ACHN (cell line): ENCODE measurements at places on chromosomes 7 and 10.

DNA sequence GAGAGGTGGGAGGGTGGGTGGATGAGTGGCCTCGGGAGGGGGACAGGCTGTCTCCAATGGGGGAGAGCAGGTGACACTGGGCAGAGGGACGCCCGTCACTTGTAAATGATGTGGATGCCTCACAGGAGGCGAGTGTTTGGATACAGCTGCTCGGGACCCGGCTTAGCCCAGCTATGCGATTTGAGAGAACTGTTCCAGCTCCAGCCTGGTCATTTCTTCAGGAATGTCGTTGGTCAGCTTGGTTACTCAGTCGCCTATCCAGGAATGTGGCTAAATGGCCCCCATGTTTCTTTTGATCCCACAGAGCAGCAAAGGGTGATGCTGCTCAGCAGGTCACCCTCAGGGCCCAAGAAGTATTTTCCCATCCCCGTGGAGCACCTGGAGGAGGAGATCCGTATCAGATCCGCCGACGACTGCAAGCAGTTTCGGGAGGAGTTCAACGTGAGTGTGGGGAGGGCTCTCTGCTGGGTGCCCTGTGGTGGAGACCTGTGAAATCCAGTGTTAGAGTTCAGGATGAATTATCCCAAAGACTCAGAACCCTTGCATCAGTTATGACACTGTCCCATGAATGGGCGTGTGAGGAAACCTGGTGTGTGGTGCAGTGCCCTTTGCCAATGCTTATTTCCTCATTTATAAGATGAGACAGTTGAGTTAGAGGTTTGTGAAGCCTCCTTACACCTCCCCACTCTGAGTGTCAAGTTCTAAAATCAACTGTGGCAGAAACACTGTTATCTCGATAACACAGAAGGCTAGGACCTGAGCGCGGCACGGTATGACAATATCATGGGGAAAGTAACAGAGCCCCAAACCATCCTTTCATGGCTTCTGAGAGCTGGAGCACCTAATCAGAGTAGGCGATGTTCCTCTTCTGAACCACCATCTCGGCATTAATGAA, 76.8 kb downstream of the MKI67 start:
- DNase-seq, result no peak

GRCh38 chr7:26860361-26860760, 4.0 kb downstream of the SKAP2 start:
- peak; percentile 68 for DNase-seq

DNA sequence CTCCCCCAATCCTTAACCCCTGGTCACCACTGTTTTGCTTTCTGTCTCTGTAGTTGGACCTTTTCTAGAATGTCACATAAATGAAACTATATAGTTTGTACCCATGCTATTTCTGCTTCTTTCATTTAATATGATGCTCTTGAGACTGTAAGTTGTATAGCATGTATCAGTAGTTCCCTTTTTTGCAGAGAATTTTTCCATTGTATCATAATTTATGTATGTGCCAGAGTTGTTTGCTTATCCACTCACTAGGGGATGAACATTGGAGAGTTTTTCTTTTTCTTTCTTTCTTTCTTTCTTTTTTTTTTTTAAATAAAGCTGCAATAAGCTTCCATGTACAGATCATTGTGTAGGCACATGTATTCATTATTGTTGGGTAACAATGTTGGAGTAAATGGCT, 544.8 kb downstream of the CNTNAP2 start:
- no peak for DNase-seq

GRCh38 chr10:130246113-130246512, 109.9 kb downstream of the GLRX3 start:
- no peak for DNase-seq

DNA sequence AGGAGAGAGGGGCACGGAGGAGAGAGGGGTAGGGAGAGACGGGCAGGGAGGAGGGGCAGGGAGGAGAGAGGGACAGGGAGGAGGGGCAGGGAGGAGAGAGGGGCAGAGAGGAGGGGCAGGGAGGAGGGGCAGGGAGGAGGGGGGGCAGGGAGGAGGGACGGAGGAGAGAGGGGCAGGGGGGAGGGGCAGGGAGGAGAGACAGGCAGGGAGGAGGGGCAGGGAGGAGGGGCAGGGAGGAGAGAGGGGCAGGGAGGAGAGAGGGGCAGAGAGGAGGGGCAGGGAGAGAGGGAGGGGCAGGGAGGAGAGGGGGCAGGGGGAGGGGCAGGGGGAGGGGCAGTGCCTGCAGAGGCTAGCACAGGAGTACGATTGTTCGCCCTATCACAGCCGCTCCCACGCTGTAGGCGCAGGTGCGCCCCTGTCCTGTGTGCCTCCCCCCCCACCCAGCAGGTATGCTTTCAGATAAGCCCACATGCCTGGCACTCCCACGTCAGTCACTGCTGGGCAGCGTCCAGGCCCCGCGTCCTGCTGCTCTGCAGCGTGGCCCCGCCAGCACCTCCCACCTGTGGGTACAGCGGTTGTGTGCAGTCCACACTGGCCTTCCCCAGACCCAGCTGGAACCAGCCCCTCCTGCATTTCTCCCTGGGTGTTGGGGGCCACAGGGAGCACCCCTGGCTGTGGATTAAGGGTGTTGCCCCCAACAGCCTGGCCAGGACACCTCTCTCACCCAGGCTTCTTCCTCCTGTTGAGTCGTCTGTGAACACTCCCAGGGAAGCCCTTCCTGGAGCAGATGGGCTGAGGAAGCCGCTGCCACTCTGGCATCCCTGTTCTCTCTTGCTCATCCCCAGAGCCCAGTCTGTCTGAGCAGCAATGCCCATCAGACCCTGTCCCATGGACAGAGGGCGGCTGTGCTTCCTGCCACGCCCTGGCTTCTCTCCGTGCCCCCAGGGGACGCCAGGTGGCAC, 10.8 kb downstream of the NKX6-2 start:
- DNase-seq, result no peak

DNA sequence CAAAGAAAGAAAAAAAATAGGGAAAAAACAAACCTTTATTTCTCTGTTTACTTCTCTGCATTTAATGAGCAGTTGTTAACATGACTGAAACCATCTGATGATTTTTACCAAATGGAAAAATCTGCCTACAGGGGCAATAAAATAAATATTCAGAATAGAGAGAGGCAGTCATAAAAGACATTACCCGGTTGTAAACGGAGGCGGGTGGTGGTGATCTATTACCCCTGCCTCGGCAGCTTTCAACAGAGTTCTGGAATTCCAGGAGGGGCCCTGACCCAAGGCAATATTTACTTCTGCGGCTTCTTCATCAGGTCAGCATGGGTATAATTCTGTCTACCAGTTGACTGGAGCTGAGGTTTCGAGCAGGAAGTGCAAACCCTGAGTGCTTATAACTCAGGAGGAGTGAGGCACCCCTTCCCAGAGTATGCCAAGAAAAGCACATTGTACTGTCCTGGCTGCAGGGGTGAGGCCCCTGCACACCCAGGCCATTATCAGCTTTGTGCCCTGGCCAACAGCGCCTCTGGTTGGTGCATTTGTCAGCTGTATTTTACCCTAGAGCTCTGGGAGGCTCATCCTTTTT, 8.2 kb upstream of the CXCL12 start:
- no peak for DNase-seq

DNA sequence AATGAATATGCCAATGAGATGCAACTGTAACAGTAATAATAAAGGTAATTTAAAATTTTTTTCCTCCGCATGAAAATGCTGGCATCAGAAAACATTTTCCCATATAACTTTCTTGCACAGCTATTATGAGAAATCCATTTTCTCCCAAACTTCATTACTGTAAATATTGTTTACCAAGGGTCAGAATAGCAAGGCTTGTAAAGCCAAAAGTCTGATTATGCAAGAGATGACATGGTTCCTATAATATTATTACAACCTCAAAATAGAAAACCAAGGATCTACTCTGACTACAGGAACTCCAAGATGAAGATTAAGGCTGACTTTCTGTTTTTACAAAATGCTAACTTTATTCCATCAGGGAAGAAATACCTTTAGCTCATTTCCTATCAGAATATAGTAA, 162.7 kb upstream of the CDK1 start:
- DNase-seq, result no peak

- DNase-seq, result no peak
Observed at GRCh38 chr10:14060320-14061070, 270.2 kb downstream of the FRMD4A start.

GRCh38 chr10:90587081-90587491, 270.8 kb downstream of the HTR7 start:
- DNase-seq, result no peak

GRCh38 chr10:97333601-97334369, 744 bp downstream of the FRAT2 start:
- peak; percentile 55 for DNase-seq

- DNase-seq, result peak; percentile 74
Observed at GRCh38 chr7:93055543-93056107, 62.2 kb downstream of the SAMD9 start.

DNA sequence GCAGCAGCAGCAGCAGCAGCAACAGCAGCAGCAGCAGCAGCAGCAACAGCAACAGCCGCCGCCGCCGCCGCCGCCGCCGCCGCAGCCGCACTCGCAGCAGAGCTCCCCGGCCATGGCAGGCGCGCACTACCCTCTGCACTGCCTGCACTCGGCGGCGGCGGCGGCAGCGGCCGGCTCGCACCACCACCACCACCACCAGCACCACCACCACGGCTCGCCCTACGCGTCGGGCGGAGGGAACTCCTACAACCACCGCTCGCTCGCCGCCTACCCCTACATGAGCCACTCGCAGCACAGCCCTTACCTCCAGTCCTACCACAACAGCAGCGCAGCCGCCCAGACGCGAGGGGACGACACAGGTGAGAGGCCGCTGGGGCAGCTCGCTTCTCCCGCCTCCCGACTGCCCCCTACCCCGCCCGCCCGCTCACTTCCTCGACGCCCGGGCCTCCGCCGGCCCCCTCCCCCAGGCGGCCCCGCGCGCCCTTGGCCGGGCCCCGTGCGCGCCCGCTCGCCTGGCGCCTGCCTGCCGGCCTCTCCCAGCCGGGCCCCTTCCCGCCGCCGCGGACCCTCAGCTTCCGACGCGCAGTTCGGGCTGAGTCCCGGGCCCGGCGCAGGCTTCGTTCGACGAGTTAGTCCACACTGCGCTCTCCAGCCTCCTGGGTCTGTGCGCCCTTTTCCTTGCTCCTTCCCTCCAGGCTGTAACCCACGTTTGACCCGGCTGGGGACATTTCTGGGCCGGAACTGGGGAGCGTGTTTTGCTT, 882 bp downstream of the DLX6 start:
- DNase-seq, result peak; percentile 13

- DNase-seq, result peak; percentile 71
Observed at GRCh38 chr10:120422457-120422856, 34.6 kb upstream of the PLPP4 start.

DNA sequence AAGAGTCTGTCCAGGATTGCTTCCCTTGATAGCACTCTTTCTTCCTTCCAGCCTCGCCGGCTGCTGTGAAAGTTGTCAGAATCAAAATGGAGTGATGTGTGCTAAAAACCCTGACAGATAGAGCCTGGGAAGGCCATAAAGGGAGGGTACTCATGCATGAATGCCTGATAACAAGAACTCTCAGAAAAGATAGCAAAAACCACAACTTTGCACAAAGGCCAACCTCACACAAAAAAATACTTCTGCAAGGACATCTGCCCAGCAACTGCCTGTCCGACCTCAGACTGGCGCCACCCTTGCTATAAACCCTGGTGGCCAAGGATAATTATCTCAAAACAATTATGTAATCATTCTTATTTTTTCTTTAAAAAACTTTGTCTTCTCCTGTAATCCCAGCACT, 133.2 kb upstream of the SVIL start:
- DNase-seq, result no peak

- no peak for DNase-seq
Observed at GRCh38 chr10:99768556-99768955, 13.9 kb upstream of the ABCC2 start.

DNA sequence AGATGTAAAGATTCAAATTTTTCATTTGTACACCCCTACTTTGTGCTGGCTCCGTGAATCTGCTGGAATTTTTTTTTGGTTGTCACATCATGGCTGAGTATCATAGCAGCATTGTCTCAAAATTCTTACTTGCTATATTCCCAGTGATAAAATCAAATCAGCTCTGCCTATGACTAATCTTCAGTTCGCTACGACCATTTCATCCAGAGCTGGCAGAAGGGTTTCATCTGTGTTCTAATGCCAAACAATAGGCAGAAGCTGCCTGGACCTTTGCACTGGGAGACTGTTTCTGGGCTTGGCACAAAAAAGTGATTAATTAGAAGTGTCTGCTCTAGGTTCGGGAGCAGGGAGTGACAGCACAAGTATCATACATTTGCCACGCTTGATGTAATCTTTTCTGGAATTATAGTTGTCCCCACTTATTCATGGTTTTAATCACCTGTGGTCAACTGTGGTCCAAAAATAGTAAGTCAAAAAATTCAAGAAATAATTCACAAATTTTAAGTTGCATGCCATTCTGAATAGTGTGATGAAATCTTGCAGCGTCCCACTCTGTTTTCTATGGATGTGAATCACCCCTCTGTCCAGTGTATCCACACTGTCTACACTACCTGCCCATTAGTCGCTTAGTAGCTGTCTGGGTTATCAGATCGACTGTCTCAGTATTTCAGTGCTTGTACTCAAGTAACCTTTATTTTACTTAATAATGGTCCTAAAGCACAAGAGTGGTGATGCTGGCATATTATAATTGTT, 120.5 kb upstream of the IMMP2L start:
- no peak for DNase-seq

GRCh38 chr7:128738570-128739047, 550 bp upstream of the CALU start:
- DNase-seq, result no peak

- no peak for DNase-seq
Observed at GRCh38 chr7:30313348-30313747, 29.0 kb downstream of the ZNRF2 start.

GRCh38 chr7:77940647-77941046, 142.1 kb downstream of the PHTF2 start:
- peak; percentile 62 for DNase-seq

DNA sequence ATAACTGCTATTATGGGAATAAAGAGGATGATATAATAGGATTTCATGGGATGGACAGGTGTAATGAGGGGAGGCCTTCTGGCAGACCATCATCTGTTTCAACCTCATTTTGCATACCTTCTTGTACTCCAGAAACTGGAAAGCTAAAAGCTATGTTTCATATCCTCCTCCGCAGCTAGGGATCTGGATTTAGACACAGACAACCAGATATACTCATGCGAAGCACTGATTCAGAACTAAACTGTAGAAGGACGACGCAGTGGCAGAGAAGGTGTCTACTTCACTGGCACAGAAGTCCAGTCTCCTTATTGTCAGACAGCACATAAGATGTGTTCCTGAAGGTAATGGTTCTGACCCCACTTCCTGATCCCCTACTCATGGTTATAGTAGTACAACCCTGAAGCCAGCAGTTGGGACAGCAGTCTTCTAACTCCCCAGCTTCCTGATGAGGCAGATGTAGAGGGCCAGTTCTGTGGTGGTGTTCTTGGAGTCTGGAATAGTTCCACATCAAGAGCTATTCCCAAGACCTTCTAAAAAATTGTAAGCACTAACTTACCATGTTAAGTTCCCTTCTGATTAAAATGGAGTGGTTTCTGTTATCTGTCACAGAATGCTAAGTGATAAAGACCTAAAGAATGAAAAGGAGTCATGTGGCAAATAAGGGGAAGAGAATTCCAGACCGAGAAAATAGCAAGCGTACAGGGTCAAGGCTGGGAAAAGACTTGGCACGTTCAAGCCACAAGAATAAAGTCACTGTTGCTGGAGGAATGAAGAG, 550.3 kb downstream of the GRM8 start:
- DNase-seq, result no peak

GRCh38 chr10:61898435-61898778, 3.1 kb upstream of the ARID5B start:
- DNase-seq, result no peak
